NCI-H2081 treated with DMSO at 0.1 percent for 48 hours (cell line): ENCODE measurements at places on chromosomes 1 and 21.

GRCh38 chr1:33738536-33738935, 125.3 kb upstream of the HMGB4 start:
- DNase-seq, result no peak

DNA sequence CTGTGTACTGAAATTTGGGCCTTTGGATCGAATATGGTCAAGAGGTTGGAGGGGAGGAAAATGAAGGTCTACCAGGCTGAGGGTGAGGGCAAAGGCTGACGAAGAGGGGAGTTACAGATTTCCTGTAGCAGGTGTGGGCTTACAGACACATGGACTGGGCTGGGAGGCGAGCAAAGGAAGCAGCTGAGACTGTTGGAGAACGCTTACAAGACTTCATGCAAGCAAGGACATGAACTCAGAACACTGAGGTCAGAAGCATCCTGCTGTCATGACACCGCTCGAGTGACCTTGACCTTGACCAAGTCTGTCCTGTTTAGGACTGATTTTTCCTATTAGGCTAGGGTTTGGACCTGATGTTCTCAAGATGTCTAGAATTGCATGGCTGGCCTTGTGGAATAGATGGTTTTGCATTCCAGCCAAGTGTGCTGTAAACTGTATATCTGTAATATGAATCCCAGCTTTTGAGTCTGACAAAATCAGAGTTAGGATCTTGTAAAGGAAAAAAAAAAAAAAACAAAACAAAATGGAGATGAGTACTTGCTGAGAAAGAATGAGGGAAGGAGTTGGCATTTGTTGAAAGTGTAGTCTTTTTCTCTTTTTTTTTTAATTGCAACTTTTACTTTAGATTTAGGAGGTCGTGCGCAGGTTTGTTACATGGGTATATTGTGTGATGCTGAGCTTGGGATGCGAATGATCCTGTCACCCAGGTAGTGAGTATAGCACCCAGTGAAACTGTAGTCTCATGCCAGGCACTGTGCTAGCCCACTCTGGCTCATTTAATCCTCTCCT, 5.8 kb downstream of the ELF3 start:
- no peak for DNase-seq

- DNase-seq, result no peak
These were observed 41.2 kb downstream of the PCP4 start for GRCh38 chr21:39908265-39908923.

DNA sequence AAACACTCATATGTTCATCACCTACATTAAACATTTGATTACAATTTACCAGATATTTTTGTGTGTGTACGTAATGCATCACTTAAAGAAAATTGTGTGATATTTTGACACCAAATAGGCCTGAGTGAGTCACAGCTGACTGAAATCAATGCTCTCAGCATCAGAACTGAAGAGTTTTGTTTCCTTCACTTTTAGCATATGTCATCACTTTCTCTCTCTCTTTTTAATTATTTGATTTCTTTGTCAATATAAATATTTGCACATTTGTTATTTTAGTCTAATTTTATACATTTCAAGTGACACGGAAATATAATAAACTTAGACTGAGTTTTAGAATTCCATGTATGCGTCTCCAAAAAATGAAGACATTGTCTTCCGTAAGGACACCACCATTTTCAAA, 545.3 kb downstream of the PTPRC start:
- DNase-seq, result no peak

- no peak for DNase-seq
These were observed 44.9 kb downstream of the CHAF1B start for GRCh38 chr21:36429947-36430546.

GRCh38 chr1:186435336-186435735, 25.6 kb downstream of the PDC start:
- DNase-seq, result no peak

- no peak for DNase-seq
These were observed 19.9 kb upstream of the SRSF4 start for GRCh38 chr1:29201595-29202051.
